ENCODE measurements at places on chromosomes 7 and 10.

DNA sequence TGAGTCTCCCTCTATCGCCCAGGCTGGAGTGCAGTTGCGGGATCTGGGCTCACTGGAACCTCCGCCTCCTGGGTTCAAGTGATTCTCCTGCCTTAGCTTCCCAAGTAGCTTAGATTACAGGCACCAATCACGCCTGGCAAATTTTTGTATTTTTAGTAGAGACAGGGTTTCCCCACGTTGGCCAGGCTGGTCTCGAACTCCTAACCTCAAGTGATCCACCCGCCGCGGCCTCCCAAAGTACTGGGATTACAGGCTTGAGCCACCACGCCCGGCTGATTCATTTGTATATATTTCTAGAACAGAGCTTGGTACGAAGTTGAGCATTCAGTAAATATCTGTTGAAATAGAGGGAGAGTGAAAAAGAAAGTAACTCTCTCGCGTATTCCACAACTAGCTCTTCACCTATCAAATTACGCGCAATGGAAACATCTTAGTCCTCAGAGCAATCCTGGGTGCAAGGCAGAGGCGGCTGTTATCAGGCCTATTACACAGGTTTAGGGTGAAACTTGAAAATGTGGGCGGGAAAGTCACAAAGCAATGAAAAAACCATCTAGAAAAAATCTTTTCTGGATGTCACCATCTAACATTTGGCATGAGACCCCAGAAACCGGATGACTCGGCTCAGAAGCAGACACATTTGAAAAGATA lies 707 bp upstream of the GHITM start:
- DNase-seq, result peak; percentile 62

GRCh38 chr7:80842022-80842790 lies 76.6 kb downstream of the SEMA3C start:
- no peak for DNase-seq

DNA sequence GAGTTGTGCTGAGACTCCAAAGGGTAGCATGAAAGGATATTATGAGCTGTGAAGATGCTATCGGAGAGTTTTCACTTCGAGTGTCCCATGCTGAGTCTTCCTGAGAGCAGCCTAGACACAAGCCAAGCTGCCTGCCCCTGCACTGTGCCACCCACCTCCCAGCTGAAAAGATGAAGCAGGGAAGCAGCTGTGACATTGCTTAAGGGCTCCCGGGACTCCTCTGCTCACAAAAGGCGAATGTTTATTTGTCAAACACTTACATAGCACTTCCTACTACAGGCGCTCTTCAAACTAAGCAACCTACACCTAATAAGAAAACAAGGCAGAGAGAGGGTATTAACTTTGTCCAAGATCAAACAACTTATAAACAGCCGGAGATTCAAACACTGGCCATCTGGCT lies 95.6 kb downstream of the OSBPL3 start:
- no peak for DNase-seq

DNA sequence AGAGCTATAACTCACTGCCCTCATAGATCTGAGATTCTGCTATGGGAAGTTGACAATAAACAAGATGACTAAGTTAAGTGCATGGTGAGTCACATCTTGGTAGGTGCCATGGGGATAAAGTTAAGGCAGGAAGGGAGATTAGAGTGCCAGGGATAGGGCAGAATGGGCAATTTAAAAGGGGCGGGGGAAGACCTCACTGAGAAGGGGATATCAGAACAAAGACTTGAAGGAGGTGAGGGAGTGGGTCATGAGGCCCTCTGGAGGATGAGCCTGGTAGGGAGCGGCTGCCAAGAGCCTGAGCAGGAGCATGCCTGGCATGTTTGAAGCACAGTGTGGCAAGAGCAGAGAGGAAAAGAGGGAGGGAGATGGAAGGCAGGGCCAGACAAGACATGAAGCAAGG lies 34.8 kb upstream of the INMT start:
- no peak for DNase-seq

GRCh38 chr7:34187798-34188307 lies 282.5 kb downstream of the BMPER start:
- DNase-seq, result no peak

DNA sequence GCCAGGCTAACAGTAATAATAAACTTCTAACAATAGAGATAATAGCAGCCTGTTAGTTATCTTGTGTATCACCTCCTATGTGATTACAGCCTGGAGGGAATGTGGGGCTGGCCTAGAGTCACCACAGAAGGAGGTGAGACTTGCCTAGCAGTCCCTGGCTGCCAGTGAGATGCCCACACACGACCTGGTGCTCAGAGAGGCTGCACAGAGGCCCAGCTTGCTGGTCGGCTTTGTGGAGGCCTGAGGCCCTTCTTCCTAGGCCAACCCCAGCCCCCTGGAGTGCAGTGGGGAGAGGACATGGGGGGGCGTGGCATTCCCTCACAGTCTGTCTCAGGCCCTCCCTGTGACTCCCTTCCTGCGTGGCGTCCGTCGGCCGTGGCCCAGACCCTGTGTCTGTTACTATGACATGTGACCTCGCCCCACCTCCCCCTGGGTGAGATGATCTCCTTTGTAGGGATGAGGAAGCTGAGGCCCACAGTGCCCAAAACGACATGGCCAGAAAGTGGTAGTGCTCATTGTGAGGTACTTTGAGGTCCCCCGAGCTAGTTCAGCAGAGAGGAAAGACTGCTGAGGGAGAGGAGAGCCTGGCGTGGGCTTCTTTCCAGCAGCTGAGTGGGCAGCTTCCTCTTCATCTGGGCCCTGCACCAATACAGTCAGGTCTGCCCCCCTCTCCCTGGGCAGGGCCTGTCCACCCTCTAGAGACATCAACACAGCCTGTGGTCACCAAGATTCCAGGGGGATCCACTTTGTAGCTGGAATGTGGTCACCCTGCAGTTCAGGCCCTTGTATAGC lies 29.7 kb downstream of the UNC5B start:
- no peak for DNase-seq

- no peak for DNase-seq
These were observed 253.1 kb downstream of the FZD1 start for GRCh38 chr7:91517201-91517785.

DNA sequence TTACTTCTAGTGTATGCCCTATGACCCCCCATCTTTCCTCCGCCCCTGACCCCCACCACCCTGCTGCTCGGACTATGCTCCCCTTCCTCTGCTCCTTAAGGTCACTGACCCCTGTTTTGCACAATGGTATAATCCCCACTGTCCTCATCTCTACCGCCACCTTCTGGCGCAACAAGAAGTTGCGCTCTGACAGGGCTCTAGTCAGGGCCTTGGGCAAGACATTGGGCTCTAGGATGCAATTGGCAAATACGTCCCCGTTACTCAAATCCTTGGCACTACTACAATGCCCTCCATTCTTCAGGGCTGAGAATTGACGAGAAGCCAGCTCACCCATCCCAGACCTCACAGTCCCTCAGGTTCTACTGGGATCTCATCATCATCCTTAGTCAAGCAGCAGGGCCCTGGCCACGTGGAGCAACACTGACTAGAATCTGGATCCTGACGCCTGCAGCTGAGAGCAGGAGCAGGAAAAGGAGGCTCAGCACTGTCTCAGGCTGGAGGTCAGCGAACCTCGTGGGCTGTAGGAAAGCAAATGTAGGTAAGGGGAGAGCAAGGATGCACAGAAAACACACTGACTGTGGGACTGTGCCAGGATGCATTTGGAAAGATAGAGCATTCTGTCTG lies 10.6 kb downstream of the LRIT2 start:
- DNase-seq, result peak; percentile 69

- no peak for DNase-seq
These were observed 177.9 kb downstream of the EBF3 start for GRCh38 chr10:129786216-129786615.

GRCh38 chr7:55730197-55730596 lies 132.4 kb downstream of the SEPTIN14 start:
- DNase-seq, result peak; percentile 11

GRCh38 chr7:55510621-55511020 lies 61.7 kb downstream of the VOPP1 start:
- no peak for DNase-seq

DNA sequence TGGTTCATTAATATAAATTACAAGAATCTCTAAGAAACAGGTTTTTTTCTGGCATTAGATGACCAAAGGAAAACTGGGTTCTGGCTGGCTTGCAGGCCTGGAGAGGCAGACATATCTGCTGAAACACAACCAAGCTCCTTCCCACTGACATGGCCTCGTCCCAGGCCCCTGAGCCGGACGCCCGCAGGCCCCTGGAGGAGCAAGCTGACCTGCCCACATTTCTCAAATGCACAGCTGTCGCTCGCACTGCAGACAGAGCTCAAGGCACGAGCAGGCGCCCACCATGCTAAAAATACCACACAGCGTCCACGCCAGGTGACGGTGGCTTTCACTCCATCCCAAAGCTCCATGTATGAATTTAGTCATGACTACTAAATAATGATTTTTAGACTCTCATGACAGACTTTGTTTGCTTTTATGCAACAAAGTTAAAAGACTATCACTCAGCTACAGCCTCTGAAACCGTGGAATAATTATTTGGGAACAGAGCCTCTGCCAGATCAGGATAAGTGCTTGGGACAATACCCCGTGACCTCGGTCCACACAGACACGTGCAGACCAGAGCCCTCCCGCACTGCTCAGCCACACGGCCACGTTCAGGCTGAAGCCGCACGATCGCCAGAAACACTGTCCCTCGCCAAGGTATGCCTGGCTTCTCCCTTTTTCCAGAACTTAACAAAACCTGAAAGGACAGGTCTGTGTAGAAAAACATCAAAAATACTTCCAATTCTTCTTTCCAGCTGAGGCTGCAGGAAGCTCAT lies 71.1 kb downstream of the DIP2C start:
- DNase-seq, result no peak

GRCh38 chr7:98322331-98323270 lies 41.1 kb downstream of the BRI3 start:
- no peak for DNase-seq

- no peak for DNase-seq
These were observed 15.3 kb downstream of the WNT16 start for GRCh38 chr7:121344093-121344492.

DNA sequence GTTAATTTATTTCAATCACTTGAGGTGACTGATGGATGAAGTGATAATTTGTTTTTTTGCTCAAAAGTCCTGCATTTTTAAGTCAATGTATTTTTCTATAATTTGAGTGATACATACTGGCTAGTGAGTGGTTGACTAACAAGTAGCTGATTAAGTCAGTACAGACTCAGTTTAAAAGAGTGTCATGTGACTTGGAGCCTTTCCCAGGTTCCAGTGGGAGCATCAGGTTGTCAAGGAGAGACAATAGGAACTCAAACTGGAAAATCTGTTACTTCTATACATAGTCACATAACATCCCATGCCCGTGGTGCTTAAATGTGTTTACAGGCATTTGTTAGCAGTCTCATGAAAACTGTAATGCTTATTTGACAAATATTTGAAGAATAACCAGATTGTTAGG lies 154.7 kb downstream of the ANK3 start:
- DNase-seq, result no peak

DNA sequence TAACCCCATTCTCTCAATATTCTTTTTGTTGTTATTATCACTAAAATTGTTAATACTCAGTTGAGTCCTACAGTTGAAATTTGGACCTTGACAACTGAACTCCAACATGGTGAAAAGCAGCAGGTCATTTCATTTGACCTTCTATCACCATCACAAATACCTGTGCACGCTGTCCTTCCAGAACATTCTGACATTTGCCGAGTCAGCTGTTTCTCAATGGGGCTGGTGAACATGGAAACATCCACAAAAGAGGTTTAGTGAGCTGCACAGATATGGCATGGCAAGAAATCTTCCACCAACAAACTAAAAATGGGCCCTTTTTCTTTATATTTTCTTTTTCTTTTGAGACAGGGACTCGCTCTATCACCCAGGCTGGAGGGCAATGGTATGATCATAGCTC lies 169.7 kb downstream of the ZNF438 start:
- DNase-seq, result no peak

- DNase-seq, result no peak
These were observed 137.1 kb upstream of the MDFIC start for GRCh38 chr7:114784746-114785145.

GRCh38 chr10:29254123-29255046 lies 34.5 kb upstream of the LYZL1 start:
- peak; percentile 58 for DNase-seq

DNA sequence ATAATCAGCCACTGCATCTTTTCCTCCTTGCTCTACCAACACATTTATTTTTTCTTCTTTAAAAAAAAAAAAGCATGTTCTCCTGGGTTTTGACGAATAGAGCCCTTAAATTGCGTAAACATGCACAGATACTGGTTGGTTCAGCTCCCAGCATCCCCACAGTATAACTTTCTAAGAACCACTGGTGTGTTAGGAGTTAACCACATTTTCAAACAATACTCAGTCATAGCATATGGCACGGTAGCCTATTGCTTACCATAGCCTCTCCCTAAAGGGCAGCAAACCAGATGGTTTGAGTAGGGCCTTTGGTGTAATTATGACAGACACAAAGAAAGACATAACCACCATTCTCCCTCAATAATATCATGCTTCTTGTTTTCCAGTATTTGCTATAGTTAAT lies 145.0 kb downstream of the LRRC4 start:
- DNase-seq, result no peak

DNA sequence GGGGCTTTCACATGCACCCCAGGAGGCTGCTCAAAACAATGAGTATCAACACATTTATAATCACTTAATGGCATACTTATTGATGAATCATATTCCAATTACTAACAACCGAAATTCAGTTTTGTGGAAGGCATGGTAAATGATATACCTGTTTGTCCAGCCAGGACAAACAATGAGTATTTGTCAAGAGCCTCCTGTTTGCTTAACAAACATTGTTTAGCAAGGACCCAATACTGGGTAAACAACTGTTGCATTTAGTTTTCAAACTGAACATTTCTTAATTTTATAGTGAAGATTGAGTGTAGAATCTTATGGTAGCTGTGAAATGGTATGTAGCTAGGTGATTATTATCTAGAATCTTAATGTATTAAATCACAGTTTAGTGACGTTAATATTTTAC lies 473.7 kb downstream of the ATRNL1 start:
- no peak for DNase-seq

DNA sequence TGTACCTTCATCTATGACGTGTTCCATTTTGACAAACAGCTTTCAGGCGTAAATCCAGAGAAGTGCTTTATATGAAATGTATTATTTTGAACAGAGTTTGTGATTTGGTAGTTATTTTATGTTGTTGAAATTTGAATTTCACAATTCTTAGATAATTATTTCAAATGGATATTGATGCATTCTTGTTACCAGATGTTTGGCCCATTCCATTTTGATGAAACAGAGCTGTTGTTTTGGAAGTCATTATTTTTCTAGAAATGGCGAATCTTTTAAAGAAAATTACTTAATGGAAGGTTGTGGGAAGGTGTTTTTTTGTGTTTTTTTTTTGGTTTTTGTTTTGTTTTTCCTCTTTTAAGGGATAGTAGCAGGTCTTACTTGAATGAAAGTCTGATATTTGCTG lies 2.4 kb downstream of the OTUD1 start:
- no peak for DNase-seq

GRCh38 chr10:78763651-78764395 lies 304.9 kb upstream of the ZMIZ1 start:
- no peak for DNase-seq

GRCh38 chr7:108634036-108634435 lies 64.4 kb downstream of the DNAJB9 start:
- no peak for DNase-seq

GRCh38 chr10:71891437-71891836 lies 40.4 kb upstream of the PSAP start:
- no peak for DNase-seq

- DNase-seq, result no peak
These were observed 164.2 kb downstream of the KMT2E start for GRCh38 chr7:105178177-105178576.

Measured in K562 (cell line).